Activated naive CD4-positive, alpha-beta T cell treated with anti-CD3 and anti-CD28 coated beads for 36 hours (primary cell): ENCODE measurements at places on chromosomes 16 and 17. TPM values are rescaled to one million over a fixed set of nuclear protein-coding genes. Genes with fewer than 3 reads are reported as not detected.

The GALR2 gene
- 3.3 TPM for total RNA-seq

The DHX58 gene
- total RNA-seq: 44.4 TPM

The HBM gene
- not detected for total RNA-seq

The RPL38 gene
- total RNA-seq: 1,916 TPM

The CCNF gene
- 73.5 TPM for total RNA-seq

The PRAC1 gene
- total RNA-seq: not detected

The ENPP7 gene
- total RNA-seq: not detected

- no peaks in the 10 kb centered on the region for H3K36me3 ChIP-seq
- H3K27me3 ChIP-seq: no peaks in the 10 kb centered on the region
- no peak overlapping the region for H3K4me3 ChIP-seq
These were observed 43.0 kb downstream of the NKD1 start for GRCh38 chr16:50591209-50591608.

- no peak overlapping the region for H3K27ac ChIP-seq
- DNase-seq: no peak
- no peaks in the 10 kb centered on the region for H3K4me1 ChIP-seq
- peaks cover 19% of the 10 kb centered on the region for H3K27me3 ChIP-seq
- no peak overlapping the region for H3K4me3 ChIP-seq
These were observed 39.2 kb upstream of the FAM20A start for GRCh38 chr17:68640242-68640989.

GRCh38 chr17:30520882-30521281 is 43.7 kb downstream of the GOSR1 start:
- no peak for DNase-seq
- H3K36me3 ChIP-seq: peaks cover 32% of the 10 kb centered on the region
- H3K27ac ChIP-seq: peak overlapping the region; percentile 61
- H3K27me3 ChIP-seq: no peaks in the 10 kb centered on the region

DNA sequence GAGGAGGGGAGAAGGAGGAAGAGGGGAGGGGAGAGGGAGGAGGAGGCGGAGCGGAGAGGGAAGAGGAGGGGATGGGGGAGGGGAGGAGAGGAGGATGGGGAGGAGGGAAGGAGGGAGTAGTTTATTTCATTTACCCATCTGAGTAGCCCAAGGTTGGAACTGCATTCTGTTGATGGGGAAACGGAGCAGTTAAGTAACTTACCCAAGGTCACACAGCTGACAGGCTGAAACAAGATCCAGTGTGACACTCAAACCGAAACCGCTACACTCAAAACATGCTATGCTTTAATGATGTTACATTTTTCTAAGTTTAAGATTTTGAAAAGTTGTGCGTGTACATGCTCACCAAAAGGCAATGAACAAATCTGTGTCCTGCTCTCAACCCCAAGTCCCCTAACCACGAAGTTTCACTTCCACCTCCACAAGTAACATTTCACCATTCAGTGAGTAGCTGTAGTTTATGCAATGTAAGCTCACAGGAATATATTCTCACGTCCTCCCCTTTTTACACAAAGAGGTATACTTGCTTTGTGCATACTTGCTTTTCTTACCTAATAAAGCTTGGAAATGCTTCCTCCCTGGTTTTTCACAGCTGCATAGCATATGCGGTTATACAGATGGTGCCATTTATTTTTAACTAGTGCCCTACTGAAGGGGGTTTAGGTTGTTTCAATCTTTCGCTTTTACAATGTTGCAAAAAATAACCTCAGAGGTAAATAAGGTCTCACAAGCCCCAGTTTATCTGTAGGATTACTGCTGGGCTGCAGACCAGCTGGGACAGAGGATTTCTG is 275.3 kb downstream of the PARN start:
- H3K27ac ChIP-seq: no peak overlapping the region

GRCh38 chr17:64063766-64064224 is 43.4 kb upstream of the ICAM2 start:
- H3K27me3 ChIP-seq: no peaks in the 10 kb centered on the region
- peak overlapping the region; percentile 16 for H3K4me3 ChIP-seq
- H3K27ac ChIP-seq: peak overlapping the region; percentile 66

DNA sequence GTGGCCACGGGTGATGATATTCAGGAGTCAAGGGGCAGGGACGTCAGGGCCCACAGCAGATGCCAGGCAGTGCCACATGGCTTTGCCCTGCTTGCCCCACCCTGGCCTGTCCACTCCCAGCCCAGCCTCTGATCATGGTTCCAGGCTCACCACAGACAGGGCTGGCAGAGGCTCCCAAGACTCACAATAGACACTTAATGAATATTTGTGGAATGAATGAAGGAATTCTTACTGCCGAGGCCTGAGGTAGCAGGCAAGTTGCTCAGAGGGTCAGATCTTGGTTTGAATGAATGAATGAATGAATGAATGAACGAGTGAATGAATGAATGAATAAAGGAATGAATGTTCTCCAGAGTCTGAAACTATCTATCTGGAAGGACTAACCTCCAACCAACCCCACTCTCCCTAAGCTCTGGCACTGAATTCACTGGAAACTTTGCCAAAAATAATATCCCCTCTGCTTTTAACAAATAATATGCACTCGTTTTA is 60.9 kb downstream of the RAI1 start:
- H3K27me3 ChIP-seq: no peaks in the 10 kb centered on the region
- H3K36me3 ChIP-seq: no peaks in the 10 kb centered on the region
- H3K4me3 ChIP-seq: no peak overlapping the region
- H3K4me1 ChIP-seq: peaks cover 25% of the 10 kb centered on the region

DNA sequence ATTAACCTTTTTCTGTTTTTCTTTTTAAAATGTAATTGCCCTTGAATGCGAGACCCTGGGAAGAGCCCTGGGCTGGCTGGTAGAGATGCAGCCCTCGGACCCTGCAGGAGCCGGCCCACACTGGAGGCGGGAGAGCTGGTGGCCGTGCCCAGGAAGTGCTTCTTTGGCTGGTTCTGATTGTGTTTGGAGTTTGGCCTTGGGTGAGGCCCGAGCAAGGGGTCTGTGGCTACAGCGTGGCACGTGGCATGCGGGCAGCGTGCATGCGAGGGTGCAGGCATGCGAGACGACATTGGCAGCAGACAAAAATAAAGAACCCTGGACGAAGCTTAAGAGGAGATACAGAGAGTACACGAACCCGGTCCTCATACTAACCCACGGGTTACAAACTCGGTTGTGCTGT is 49.7 kb downstream of the PRMT7 start:
- no peaks in the 10 kb centered on the region for H3K27me3 ChIP-seq
- H3K4me3 ChIP-seq: no peak overlapping the region
- peaks cover 21% of the 10 kb centered on the region for H3K36me3 ChIP-seq
- peaks cover 22% of the 10 kb centered on the region for H3K4me1 ChIP-seq

DNA sequence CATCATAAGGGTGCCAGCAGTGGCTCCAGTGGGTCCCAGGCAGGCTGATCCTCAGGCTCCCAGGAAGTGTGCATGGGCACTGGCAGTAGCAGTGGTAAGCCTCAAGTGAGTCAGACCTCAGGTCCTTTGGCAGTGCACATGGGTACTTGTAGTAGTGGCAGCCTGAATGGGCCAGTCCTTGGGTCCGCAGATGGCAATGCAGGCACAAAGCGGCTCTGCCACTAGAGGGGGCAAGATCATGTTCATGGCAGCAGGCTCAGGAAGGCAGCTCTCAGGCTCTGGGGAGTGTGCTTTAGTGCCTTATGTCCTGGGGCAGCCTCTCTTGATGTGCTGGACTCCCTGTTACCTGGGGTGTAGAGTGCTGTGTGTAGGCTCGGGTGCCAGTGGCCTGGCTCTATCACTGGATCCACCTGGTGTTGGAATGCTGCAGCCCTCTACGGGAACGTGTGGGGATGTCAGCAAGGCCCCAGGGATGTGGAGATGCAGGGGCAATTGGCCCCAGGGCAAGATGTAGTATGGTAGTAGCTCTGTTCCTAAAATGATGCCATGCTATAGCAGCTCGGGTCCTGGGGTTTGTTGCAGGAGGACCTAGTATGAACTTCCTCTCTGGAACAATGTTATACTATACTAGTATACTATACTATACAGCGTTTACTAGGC is 11.0 kb downstream of the ACSM3 start:
- no peaks in the 10 kb centered on the region for H3K27me3 ChIP-seq
- H3K4me1 ChIP-seq: no peaks in the 10 kb centered on the region
- H3K27ac ChIP-seq: no peak overlapping the region
- DNase-seq: peak; percentile 73
- no peak overlapping the region for H3K4me3 ChIP-seq

DNA sequence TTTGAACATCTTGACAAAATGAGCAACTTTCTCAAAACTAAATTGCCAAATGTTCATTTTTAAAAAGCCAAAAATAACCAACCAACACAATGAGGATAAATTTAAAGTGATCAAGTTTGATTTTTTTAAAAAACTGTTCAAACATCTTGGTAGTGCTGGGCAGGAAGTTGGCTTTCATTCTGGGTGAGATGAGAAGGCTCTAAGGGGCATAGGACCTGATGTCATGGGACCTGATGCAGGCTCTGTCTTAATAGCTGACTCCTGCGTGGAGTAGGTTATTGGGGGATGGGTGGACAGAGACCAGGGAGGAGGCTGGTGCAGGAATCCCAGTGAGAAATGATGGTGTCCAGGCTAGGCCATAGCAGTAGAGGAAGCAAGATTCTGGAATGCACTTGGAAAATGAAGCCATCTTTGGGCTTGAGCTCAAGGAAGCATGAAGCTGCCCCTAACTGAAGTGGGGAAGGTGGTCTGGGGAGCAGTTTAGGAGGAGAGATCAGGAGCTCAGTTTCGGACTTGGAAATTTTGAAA is 20.4 kb downstream of the NLRC5 start:
- no peak for DNase-seq
- peak overlapping the region; percentile 89 for H3K27ac ChIP-seq
- peaks cover 21% of the 10 kb centered on the region for H3K36me3 ChIP-seq
- H3K4me3 ChIP-seq: no peak overlapping the region
- H3K27me3 ChIP-seq: no peaks in the 10 kb centered on the region
- peaks cover 86% of the 10 kb centered on the region for H3K4me1 ChIP-seq

DNA sequence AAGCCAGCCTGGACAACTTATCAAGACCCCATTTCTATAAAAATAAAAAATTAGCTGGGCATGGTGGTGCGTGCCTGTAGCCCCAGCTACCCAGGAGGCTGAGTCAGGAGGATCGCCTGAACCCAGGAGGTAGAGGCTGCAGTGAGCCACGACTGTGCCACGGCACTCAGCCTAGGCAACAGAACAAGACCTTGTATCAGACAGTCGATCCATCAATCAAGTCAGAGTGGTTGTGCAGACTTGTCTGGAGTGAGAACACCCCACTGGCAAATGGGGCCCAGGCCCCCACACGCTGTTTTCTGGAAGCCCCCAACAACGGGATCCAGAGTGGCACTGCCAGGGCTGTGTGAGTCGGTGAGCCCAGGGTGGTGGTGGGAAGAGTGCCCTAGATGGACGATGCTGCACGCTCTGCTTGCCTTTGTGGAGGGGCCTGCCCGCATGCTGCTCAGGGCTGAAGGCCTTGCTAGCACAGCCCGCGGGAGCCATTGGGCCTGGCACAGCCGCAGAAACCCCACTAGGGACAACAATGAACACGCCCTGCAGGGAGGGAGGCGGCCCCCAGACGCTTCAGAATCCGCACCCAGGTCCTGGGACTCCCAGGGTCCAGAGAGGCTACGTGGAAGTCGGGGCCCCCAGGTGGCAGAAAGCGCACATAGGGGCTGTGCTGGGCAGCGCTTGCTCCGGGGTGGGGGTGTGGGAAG is 80.1 kb upstream of the GNG13 start:
- DNase-seq: no peak
- no peaks in the 10 kb centered on the region for H3K4me1 ChIP-seq
- no peak overlapping the region for H3K4me3 ChIP-seq
- no peaks in the 10 kb centered on the region for H3K27me3 ChIP-seq

DNA sequence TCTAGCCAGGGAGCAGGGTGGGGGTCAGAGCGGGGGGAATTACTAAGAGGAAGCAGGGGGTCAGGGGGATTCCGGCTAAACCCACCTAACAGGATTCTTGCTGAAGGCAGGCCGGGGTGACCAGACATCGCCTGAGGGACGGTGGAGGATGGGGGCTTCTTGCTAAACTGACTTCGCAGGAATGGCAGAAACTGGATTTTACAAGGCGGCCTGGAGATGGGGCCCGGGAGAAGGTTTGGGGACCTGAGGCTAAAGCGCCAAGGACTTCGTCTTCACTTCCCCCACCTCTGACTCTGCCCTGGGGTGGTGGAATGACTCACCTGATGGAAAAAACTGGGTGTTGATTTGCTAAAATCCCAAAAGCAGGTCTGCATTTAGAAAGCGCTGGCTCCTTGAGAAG is 23.5 kb downstream of the LGALS3BP start:
- no peak for DNase-seq
- H3K4me3 ChIP-seq: no peak overlapping the region
- H3K36me3 ChIP-seq: no peaks in the 10 kb centered on the region
- peaks cover 1% of the 10 kb centered on the region for H3K4me1 ChIP-seq
- no peak overlapping the region for H3K27ac ChIP-seq
- no peaks in the 10 kb centered on the region for H3K27me3 ChIP-seq

GRCh38 chr17:83036193-83036592 is 43.2 kb upstream of the METRNL start:
- no peak for DNase-seq
- peaks cover 39% of the 10 kb centered on the region for H3K36me3 ChIP-seq
- no peaks in the 10 kb centered on the region for H3K27me3 ChIP-seq

GRCh38 chr16:70490261-70490660 is 33.1 kb downstream of the COG4 start:
- no peaks in the 10 kb centered on the region for H3K27me3 ChIP-seq
- peaks cover 16% of the 10 kb centered on the region for H3K36me3 ChIP-seq
- DNase-seq: no peak
- H3K27ac ChIP-seq: no peak overlapping the region
- peaks cover 8% of the 10 kb centered on the region for H3K4me1 ChIP-seq

- DNase-seq: no peak
- peak overlapping the region; percentile 93 for H3K27ac ChIP-seq
These were observed 10.5 kb downstream of the HEXIM2 start for GRCh38 chr17:45172232-45172540.

GRCh38 chr17:81511804-81512561 is 616 bp downstream of the ACTG1 start:
- H3K27me3 ChIP-seq: no peaks in the 10 kb centered on the region
- peak; percentile 34 for DNase-seq
- peaks cover 32% of the 10 kb centered on the region for H3K4me1 ChIP-seq
- H3K27ac ChIP-seq: peak overlapping the region; percentile 93
- H3K36me3 ChIP-seq: peaks cover 39% of the 10 kb centered on the region
- peak overlapping the region; percentile 96 for H3K4me3 ChIP-seq

DNA sequence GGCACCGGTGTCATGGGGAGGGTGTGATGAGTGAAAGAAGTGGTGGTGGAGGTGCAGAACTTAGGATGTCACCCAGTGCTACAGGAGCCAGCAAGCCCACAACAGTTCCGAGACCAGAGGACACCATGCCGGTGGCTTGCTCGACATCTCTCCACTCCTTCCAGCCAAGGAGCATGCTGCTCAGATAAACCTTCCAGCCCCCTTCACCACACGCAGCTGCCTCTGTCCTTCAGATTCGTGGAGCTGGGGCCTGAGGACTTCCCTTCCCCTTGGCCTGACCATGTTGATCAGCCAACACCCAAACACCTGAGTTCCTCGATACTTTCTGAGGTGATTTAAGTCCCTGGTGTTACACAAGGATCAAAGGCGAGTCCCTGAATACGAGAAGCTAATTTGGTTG is 188.8 kb upstream of the FOXF1 start:
- H3K4me3 ChIP-seq: no peak overlapping the region
- DNase-seq: no peak
- no peak overlapping the region for H3K27ac ChIP-seq
- H3K36me3 ChIP-seq: no peaks in the 10 kb centered on the region
